Activated T-helper 9 cell treated with anti-CD3 and anti-CD28 coated beads, Interleukin-2, amount 50 U/mL, for 16 hours (primary cell): ENCODE measurements at places on chromosomes 1 and 21.

- no peak for DNase-seq
Measured at GRCh38 chr1:2480236-2480985, 4.3 kb downstream of the PLCH2 start.

DNA sequence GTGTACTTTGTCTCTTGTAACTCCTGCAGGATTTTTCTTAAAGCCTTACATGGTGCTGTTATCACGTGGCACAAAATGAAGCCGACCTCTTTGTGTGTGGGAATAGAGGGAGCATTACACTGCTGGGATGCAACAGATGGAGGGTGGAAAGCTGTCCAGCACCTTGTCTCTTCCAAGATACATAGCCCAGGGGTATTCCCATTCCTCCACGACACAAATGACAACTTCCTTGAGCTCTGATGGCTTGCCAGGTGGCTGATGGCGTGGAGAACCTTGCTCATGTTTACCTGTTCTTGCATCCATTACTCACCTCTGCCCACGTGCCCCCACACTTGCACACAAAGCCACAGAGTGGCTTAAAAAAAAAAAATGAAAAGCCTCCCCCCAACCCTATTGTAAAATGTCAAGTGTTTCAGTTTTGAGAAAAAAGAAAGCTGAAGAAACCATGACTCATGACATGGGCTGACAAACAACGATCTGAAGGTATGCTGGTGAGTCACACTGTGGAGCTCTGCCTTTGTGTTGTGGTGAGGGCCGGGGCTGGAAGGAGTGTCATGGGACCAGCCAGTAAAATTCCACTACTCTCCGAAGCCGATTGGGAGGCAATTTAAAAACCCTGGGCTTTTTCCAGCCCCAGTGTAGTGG, 32.0 kb upstream of the ATP5PO start:
- peak; percentile 79 for DNase-seq

DNA sequence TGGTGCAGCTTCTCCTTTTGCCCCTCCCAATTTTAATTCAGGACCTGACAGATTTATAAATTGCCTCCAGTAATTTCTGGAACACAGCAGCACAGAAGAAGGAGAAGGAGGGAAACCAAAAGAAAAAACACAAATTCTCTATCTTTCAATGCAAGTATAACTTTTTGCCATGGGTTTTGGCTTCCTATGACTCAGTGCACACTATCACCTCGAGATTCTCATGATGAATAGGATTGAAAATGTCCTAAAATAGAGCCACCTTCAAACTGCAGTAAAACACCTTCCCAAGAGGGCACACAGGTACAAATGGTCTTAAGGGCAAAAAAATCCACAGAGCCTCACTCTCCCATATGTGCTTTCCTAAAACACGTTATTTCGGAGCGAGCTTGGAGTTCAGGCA, 113.6 kb downstream of the HLCS start:
- DNase-seq = no peak

GRCh38 chr1:938088-938683, 14.5 kb downstream of the SAMD11 start:
- no peak for DNase-seq

GRCh38 chr1:75392278-75392677, 218.6 kb downstream of the SLC44A5 start:
- DNase-seq = no peak

- no peak for DNase-seq
Measured at GRCh38 chr1:22343456-22344328, 108.0 kb upstream of the ZBTB40 start.

DNA sequence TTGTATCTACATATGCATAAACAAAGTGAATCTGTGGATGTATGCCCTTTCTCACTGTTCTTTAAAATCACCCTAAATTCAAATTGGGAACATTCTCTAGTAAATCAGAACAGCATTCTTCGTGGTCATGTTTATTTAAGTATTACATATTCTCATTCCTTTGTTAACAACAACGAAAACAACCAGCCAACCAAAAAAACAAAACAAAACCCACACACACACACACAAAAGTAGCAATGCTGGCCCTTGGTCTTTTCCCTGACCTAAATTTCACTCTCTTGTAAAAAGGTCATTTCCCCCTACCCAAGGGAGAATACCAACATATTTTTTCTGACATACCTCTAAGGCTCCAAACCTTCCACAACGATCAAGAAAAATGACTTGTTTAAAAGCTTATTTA, 102.6 kb downstream of the NRIP1 start:
- no peak for DNase-seq

- DNase-seq = no peak
Measured at GRCh38 chr1:163205513-163205912, 2.8 kb upstream of the RGS5 start.

DNA sequence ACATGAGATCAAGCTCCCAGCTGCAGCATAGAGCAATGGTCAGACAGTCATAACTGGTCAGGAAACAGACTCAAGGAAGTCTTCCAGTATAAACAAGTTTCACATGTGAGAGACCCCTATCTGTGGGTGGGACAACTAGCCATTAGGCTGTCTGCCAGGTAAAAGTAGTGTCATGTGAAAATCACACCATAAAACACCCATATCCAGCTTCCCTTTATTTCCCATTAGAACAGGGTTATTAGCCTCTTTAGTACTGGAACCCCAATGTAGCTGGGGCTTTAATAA, 426.7 kb downstream of the KCNT2 start:
- DNase-seq = no peak

DNA sequence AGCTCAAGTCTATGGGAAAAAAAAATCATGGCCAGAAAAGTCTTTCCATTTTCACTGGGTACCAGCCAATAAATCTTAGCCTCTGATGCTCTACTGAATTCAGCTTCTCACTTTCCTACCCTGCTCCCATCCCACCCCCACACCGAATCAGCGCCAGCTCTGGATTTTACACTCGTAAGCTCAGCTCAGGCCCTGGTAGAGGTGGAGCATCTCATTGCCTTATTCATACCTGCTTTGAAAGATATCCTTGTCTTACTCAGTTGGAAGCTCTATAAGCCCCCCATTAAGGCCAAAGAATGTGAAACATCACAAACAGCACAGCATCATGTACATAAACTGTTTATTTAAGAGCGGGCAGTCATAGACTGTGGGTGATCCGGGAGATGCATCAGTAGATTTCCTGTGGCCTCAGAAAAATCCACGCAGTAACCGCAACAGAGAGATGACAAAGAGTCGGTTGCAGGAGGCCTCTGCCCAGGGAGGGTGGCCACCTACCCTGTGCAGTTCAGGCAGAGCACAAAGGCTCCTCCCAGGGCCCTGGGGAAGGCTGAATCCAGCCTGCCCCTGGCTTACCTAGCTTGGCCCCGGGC, 36.4 kb upstream of the ETS2 start:
- DNase-seq = no peak

DNA sequence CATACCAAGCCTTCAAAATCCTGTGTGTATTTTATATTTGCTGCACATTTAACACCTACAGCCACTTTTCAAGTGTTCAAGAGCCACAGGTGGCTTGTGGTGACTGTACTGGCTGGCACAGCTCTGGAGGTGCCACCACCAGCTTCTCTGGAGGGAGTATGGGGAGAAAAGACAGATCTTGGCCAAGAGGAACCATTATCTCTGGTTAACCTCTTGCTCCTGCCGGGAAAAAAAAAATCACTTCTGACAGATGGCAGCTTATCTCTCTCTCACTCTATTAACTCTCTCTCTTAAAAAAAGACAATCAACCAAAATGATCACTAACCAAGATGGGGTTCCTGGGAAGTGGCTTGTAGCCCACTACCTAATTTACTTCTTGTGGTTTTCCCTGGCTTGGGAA, 1.2 kb upstream of the RIIAD1 start:
- no peak for DNase-seq
